Left forelimb (tissue), 1 donor: ENCODE measurements at places on chromosomes 2 and 18.

DNA sequence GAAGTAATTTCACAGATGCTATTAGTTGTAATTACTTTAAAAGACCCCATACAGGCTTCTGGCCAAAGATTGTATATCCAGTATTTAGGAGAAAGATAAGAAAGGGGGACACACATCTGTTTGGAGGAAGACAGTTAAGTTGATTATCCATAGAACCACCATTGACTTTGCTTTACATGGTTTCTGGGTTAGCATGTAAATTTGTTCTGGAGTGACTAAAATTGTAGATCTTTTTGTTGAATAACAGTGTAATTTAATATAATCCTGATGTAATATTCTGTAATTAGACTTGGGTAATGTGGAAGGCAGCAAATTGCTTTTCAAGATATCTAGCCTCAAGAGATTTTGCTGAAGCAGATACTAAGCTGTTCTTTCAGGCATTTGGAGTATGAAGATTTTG lies 17.2 kb downstream of the COMMD1 start:
- DNase-seq = no peak

GRCh38 chr2:241532168-241532567 lies 23.8 kb upstream of the STK25 start:
- DNase-seq = no peak

- no peak for DNase-seq
Measured at GRCh38 chr2:54208364-54209240, 47.4 kb downstream of the TSPYL6 start.

DNA sequence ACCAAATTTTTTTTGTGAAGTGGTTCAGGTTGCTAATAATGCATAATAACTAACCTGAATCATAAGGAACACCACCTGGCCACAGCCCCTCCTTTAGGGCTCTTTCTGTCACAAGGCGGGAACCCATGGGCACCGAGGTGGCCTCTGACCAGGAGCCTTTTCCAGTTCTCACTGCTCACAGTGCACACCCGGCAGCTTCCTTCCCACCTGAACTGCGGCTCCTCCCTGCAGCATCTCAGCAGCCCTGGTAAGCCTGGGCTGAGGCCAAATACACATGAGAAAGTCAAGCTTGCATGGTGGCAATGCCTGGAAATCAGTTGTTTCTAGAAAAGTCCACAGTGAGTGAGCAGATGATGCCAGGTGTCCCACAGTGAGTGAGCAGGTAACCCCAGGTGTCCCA lies 77.6 kb upstream of the SNTG2 start:
- DNase-seq = no peak

- DNase-seq = peak; percentile 60
Measured at GRCh38 chr2:20593072-20594034, 57.5 kb downstream of the HS1BP3 start.
